ENCODE measurements at places on chromosomes 1 and 21.

DNA sequence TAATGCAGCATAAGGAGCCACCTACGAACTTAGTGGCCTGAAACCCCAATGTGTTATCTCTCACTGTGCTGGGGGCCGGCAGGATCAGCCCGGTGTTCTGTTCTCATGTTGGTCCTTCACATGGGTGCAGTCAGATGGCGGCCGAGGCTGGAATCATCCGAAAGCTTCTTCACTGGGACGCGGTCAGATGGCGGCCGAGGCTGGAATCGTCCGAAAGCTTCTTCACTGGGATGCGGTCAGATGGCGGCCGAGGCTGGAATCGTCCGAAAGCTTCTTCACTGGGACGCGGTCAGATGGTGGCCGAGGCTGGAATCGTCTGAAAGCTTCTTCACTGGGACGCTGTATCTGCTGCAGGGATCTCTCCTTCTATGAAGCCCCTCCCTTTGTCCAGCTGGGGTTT is 12.6 kb upstream of the PCBP3 start:
- no peak for DNase-seq

DNA sequence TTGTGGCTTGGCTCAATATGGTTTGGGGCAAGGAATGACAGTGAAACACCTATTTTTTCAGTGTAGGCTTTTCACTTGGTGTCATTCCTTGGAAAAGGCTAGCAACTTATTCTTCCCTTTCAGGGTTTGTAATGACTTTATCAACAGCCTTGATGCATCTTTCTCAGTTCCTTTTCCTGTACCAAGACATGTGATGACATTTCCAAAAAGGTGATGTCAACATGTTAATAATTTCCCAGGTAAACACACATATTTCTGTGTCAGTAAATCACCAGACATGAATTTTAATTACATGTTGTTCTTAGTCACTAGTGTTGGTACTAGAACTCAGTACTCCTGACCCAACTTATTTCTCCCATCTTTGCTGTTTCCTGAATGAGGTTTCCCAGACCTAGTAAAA is 37.8 kb upstream of the RRP15 start:
- no peak for DNase-seq

DNA sequence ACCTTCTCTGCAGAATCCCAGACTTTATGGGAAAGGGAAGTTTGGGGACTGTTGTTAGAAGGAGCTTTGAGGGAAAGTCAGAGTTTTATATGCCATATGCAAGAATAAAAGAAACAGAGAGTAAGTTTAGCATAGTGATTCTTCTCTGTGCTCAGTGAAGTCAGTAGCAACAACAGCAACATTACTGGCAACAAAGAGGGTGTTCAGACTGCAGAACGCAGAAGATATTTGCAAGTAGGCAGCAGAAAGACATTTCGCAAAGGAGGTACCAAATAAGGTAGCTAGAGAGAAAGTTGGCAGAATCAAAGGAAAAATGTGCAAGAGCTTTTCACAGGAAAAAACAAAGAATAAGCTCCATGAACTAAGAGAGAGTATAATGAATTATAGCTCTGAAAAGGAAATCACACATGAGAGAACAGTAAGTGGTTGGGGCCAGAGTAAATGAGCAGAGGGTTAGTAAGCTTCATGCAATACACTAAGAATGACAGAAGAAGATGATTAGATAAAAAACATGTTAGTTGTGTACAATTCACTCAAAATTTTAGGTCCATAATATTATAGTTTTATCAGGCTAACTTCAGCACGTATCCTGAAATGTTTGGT is 98.1 kb downstream of the NEGR1 start:
- no peak for DNase-seq

DNA sequence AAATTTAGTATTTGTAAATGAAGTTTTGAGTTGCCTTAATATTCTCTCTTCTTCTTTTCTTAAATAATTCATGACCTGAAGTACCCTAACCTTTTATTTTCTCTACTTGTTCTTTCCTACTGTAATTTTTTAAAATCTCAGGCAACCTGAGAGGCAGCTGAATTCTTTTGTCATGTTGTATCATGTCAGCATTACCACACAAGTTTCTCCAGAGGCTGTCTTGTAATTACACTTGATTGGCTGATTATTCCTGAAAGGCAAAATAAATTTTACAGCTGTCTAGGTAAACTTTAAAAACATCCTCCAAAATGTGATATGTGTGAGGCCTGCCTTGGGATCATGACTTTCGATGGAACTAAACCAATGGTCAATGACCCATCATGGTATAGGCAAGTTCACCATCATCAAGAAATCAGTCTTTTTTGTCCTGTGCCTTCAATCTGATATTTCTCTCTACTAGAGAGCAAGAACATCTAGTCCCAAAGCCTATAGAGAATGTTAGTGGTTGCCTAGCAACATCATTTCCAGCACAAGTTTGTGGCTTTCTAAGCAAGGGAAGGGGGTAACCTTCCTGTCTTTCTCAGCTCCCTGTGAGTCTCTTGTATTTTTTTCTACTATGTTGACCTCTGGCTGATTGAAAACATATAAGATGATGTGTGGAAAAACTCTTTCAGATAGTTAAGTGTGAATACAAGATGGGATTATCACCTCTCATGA is 115.5 kb downstream of the GABPA start:
- no peak for DNase-seq

DNA sequence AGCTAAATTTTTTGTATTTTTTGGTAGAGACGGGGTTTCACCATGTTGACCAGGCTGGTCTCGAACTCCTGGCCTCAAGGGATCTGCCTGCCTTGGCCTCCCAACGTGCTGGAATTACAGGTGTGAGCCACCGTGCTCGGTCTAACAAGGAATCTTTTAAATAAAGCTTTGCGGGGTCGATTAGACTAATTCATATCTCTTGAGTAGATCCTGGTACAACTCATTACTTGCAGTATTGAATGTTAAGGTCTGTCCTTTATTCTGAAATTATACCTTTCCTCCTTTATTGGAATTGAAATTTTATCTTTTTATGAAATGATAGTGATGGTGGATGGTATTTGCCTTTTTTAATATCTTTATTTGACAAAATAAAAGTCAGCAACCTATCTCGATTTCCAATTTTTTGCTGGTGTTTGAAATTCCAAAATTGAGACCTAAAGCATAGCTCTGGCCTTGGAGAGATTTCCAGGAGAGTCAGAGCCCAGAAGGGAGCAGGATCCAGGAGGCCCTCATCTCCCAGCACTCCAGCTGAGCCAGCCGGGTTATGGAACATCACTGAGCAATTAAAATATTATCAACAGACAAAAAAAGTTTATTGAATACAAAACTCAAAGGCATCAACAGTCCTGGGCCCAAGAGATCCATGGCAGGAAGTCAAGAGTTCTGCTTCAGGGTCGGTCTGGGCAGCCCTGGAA is 4.7 kb downstream of the S100A2 start:
- DNase-seq, result no peak
